ENCODE measurements at places on chromosomes 13 and 19. TPM values are rescaled to one million over a fixed set of nuclear protein-coding genes. Genes with fewer than 3 reads are reported as not detected.
A peak's percentile ranks its signal among the peaks of the same experiment; 100 is the strongest.

The RETN gene
- not detected for total RNA-seq

The SSC5D gene
- total RNA-seq = 7.2 TPM

The ADM5 gene
- 1.3 TPM for total RNA-seq

The SYCN gene
- total RNA-seq = not detected

- no peak overlapping the region for H3K27ac ChIP-seq
- no peaks in the 10 kb centered on the region for H3K4me1 ChIP-seq
- no peak overlapping the region for H3K4me3 ChIP-seq
- DNase-seq = no peak
- H3K36me3 ChIP-seq = no peaks in the 10 kb centered on the region
Observed at GRCh38 chr13:112062072-112062567, 4.8 kb upstream of the SOX1 start.

- no peaks in the 10 kb centered on the region for H3K36me3 ChIP-seq
- H3K27me3 ChIP-seq = no peaks in the 10 kb centered on the region
- no peak for DNase-seq
- H3K4me3 ChIP-seq = no peak overlapping the region
Observed at GRCh38 chr19:4502282-4503131, 15.8 kb downstream of the PLIN4 start.

GRCh38 chr19:4597975-4598671 lies 38.6 kb upstream of the SEMA6B start:
- no peaks in the 10 kb centered on the region for H3K4me1 ChIP-seq
- no peak for DNase-seq
- peak overlapping the region; percentile 25 for H3K4me3 ChIP-seq
- peaks cover 3% of the 10 kb centered on the region for H3K27me3 ChIP-seq
- H3K36me3 ChIP-seq = no peaks in the 10 kb centered on the region

GRCh38 chr13:75437582-75438318 lies 44.2 kb downstream of the TBC1D4 start:
- H3K27ac ChIP-seq = no peak overlapping the region
- no peak overlapping the region for H3K4me3 ChIP-seq
- no peaks in the 10 kb centered on the region for H3K27me3 ChIP-seq
- no peak for DNase-seq
- no peaks in the 10 kb centered on the region for H3K4me1 ChIP-seq

GRCh38 chr13:49311816-49312215 lies 64.1 kb downstream of the CDADC1 start:
- no peaks in the 10 kb centered on the region for H3K36me3 ChIP-seq
- H3K27me3 ChIP-seq = no peaks in the 10 kb centered on the region
- H3K27ac ChIP-seq = no peak overlapping the region
- H3K4me1 ChIP-seq = no peaks in the 10 kb centered on the region
- DNase-seq = no peak
- no peak overlapping the region for H3K4me3 ChIP-seq

GRCh38 chr19:4976401-4977298 lies 7.7 kb downstream of the KDM4B start:
- H3K27ac ChIP-seq = peak overlapping the region; percentile 90
- H3K4me3 ChIP-seq = peak overlapping the region; percentile 28
- H3K27me3 ChIP-seq = no peaks in the 10 kb centered on the region
- no peaks in the 10 kb centered on the region for H3K36me3 ChIP-seq
- peaks cover 15% of the 10 kb centered on the region for H3K4me1 ChIP-seq

DNA sequence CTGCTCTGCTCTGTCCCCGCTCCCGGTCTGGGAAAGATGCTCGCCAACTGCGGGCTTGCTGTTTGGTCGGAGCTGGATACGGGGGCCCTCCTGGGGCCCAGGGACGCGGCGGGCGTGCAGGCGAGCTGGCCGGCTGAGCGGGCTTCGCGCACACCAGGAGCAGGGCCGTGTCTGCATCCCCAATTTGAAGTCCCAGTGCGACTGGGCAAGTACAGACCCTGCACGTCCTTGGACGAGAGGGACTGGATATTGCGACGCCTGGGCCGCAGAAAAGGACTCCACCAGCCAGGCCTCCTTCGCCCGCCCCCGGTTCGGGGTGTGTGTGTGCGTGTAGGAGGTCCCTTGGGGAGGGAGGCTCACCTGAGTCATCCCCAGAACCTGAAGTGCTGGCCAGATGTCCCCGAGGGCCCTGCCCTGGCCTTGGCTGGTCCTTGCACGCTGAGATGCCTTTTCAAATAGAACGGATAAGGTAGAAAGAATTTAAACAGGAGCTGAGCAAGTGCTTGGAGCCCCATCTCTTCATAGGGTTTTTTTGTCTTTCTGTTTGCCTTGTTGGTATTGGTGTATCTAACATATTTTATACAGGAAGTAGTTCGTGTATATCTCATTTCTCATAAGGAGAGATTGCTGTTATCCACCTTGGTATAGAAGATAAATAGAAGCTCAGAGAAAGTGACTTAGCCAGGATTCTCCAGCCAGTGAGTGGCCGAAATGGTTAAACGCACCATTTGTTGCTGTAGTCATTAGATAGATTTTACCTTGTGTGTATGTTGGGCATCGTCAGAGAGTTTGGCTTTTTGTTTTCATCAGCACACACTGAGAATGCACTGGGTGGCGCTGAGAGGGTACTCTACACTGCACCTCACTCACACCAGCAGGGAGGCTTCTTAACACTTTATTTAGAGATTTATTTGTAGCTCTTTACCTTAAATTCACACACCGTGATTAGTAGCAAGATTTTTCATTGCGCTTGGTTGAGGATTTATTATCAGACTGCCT lies 1.1 kb downstream of the NAXD start:
- peak overlapping the region; percentile 92 for H3K27ac ChIP-seq
- H3K4me3 ChIP-seq = peak overlapping the region; percentile 98
- peak; percentile 57 for DNase-seq
- no peaks in the 10 kb centered on the region for H3K27me3 ChIP-seq
- no peaks in the 10 kb centered on the region for H3K36me3 ChIP-seq

DNA sequence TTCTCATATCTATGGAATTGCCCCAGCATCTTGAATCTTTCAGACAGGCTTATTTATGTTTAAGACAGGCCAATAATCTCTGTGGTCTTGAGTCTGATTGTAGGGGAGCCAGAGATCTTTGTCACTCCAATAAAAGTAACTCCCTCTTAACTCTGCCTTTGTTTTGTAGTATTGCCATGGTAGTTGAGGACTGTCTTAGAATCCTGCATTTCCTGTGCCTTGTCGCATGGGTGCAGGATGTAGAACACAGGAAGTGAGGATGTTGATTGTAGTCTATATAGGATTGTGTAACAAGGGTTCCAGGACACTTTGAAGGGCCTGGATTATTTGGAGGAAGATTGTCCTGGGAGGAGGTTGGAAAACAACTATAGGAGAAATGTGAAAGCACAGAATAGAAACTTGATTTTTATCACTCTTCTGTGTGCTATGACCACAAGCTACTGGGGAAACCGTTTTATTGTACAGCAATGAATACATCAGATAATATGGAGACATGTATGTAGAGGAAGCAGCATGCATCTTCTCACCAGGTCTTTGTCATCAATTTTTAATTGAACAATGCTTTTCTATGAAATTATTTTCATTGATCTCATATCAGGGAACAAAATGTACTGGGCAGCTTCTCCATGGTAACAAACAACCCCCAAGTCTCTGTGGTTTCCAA lies 411.7 kb downstream of the FGF9 start:
- H3K4me3 ChIP-seq = no peak overlapping the region
- H3K27ac ChIP-seq = no peak overlapping the region
- no peaks in the 10 kb centered on the region for H3K36me3 ChIP-seq
- no peak for DNase-seq
- no peaks in the 10 kb centered on the region for H3K27me3 ChIP-seq

DNA sequence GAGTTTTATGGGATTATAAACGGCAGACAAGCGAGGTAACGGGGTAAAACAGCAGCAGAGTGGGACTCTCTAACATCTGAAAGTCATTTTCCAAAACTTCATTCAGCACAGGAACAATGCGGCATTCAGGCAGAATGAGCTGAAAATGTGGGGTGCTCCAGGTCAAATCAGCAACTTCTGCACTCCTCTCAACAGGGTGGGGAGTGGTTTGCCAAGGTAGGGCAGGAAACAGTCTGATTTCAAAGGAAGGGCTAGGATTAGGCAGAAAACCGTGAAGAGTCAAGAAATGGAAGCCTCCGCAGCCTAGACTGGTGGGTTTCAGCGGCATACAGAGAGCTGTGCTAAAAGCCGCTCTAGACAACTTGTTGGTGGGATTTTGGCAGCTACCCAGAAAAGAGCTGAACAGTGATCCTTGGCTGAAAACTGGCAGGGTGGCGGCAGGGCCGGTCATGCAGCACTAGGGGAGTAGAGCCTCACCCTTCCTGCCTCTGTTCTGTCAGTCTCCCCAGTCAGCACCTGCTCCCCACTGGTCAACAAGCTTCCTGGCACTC lies 154.2 kb upstream of the KLF12 start:
- H3K27me3 ChIP-seq = no peaks in the 10 kb centered on the region
- H3K4me1 ChIP-seq = peaks cover 3% of the 10 kb centered on the region
- no peak for DNase-seq
- no peaks in the 10 kb centered on the region for H3K36me3 ChIP-seq
- H3K27ac ChIP-seq = peak overlapping the region; percentile 54
- H3K4me3 ChIP-seq = peak overlapping the region; percentile 44

DNA sequence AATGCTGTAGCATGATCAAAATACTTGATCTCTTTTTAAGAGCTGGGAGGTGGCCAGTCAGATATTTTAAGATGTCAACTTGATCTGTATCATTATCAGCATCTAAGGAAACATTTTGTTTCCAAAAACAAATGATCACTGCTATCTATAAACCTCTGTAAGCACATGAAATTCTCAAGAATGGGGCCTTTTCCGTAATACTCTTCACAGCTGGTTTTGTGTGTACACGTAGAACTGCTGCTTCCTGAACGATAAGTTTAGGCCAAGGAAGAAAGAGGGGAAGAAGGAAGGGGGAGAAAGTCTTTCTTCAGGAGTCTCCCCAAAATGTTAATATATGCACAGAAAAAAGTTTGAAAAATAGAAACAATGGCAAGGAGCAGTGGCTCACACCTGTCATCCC lies 25.7 kb downstream of the ARL11 start:
- H3K27me3 ChIP-seq = no peaks in the 10 kb centered on the region
- no peak for DNase-seq
- H3K36me3 ChIP-seq = no peaks in the 10 kb centered on the region
- no peak overlapping the region for H3K27ac ChIP-seq

GRCh38 chr19:56838909-56839651 lies 1.4 kb downstream of the PEG3 start:
- H3K36me3 ChIP-seq = no peaks in the 10 kb centered on the region
- peak overlapping the region; percentile 64 for H3K4me3 ChIP-seq

DNA sequence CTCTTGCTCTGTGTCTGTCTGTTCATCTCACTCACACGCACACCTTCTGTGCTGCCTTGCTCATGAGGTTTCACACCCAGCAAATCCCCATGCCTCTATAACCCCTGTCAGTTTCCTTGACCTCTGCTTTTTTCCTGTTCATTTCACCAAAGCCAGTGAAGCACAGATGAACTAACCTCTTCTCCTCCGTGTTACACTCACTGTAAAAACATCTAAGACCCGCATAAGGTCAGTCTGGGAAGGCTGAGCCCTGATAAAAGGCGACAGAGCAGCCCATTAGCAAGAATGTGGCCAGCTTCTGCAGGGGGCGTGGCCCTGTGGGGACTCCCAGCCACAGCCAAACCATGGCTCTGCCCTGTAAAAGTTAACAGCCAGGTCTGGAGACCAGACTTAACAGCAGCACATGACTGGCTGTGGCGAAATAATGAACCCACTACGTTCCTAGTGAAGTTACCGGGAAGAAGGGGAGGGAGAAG lies 42.8 kb upstream of the NPAS1 start:
- H3K4me1 ChIP-seq = peaks cover 13% of the 10 kb centered on the region
- no peaks in the 10 kb centered on the region for H3K36me3 ChIP-seq
- no peak for DNase-seq
- H3K4me3 ChIP-seq = no peak overlapping the region
- peak overlapping the region; percentile 80 for H3K27ac ChIP-seq

GRCh38 chr19:12994701-12995595 lies at the start of gene NFIX:
TSS of gene NFIX (plus strand) at chr19:12995475. CDS start at chr19:12995838, 363 bp downstream.
- no peak for DNase-seq
- H3K4me1 ChIP-seq = peaks cover 5% of the 10 kb centered on the region
- H3K4me3 ChIP-seq = peak within 1 kb of the TSS; percentile 74
- H3K27ac ChIP-seq = peak within 1 kb of the TSS; percentile 96
- no peaks in the 10 kb centered on the region for H3K27me3 ChIP-seq
- H3K36me3 ChIP-seq = no peaks in the 10 kb centered on the region

GRCh38 chr19:34171539-34171876 lies 796 bp upstream of the LSM14A start:
- H3K4me1 ChIP-seq = no peaks in the 10 kb centered on the region
- peak overlapping the region; percentile 92 for H3K4me3 ChIP-seq
- no peaks in the 10 kb centered on the region for H3K27me3 ChIP-seq

DNA sequence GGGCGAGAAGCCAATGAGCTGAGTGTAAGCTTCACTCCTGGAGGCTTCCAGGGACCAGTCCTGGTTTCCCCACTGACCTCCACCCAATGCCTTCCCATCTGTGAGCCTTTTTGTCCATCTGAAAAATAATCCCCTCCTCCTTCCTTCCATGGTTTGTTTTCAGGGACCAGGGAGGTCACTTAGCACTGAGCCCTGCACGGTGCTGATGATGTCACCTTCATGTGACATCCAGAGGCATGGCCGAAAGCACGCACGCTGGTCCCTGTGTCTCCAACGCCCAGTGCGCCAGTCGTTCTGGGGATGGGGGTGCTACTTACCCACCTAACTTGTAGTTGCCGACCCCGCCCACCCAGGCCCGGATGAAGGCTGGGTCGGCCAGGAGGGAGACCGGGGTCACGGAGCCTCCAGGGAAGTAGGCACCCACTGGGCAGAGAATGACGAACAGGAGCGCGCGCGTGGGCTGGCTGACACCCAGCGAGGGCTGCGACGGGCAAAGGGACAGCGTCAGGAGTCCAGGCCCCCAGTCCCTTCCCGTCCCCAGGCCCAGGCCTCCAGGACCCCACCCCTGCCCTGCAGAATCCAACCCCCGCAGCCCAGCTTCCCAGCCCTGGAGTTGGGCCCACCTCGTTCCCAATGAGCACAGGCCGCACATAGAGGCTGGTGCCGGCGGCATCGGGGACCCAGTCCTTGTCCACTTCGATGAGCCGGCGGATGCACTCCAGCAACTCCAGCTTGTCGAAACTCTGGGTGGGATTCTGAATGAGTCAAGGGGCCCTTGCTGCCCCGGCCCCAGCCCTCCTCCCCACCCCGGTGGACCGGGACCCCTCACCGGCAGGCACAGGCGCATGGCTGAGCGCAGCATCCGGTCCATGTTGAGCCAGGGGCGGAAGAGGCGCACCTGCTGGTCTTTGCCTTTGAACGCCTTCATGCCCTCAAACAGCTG lies 11.2 kb downstream of the BCAT2 start:
- H3K4me1 ChIP-seq = no peaks in the 10 kb centered on the region
- H3K4me3 ChIP-seq = no peak overlapping the region
- H3K36me3 ChIP-seq = no peaks in the 10 kb centered on the region
- H3K27me3 ChIP-seq = no peaks in the 10 kb centered on the region
- DNase-seq = no peak
- H3K27ac ChIP-seq = no peak overlapping the region

DNA sequence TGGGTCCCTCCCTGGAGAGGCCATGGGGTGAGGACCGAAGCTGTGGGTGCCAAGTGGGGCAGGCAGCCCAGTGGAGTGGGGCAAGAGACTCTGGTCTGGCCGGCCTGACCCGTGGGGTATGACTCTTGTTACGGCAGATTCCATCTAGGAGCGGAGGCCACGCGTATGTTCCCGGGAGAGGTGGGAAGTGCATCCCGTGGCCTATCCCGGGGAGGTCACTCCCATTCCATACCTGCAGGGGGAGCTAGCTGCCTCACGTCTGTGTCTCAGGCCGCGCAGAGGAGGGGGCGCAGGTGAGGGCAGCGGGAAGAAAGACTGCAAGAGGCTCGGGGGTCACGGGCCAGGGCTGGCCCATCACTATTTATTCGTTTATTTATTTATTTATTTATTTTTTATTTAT lies 4.9 kb downstream of the CSNK1G2 start:
- no peak overlapping the region for H3K27ac ChIP-seq
- peak; percentile 35 for DNase-seq
- H3K4me1 ChIP-seq = peaks cover 8% of the 10 kb centered on the region
- no peaks in the 10 kb centered on the region for H3K27me3 ChIP-seq
- no peak overlapping the region for H3K4me3 ChIP-seq

Data from breast epithelium (tissue), 4 donors.